Stimulated activated CD4-positive, alpha-beta T cell treated with anti-CD3 and anti-CD28 coated beads, TNF-alpha, amount 100 ng/mL, for 48 hours (primary cell): ENCODE measurements at places on chromosomes 4 and X.

- DNase-seq = no peak
Measured at GRCh38 chr4:54657185-54657550, 589 bp upstream of the KIT start.

DNA sequence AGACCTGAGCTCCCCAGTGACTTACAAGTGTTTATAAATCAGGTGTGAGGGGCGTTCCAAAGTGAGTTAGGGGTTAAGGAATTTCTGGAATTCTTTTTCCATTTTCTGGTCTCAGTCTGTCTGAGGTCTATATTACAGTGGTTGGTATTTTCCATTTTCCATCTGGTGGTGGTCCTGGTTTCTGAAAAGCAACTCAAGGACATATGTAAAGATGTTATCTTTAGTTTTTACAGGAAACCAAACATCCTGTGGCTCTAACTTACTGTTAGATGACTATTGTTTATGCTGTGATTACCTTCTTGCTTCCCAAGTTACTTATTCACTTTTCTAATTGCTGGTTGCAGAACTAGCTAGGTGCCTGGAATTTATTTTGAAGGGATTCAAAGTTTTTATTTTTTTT, 53.5 kb upstream of the IL21 start:
- no peak for DNase-seq

DNA sequence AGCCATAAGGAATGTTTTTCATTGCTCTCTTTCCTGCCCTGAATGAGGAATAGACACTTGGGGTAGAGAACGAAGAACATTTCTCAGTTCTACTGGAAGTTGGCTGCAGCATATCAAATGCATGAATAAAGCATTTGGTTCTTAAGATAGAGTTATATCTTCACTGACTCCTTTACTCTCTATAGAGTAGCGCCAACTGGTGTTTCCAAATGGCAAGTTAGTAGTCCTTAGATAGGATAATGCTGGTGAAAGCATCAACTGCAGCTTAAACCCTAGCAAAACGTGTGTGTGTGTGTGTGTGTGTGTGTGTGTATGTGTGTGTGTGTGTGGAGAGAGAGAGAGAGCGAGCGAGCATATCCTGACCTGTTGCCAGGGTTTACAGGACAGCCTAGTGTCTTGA, 62.2 kb upstream of the FRMPD4 start:
- DNase-seq = no peak

GRCh38 chrX:154649503-154650220, 3.7 kb downstream of the CTAG2 start:
- DNase-seq = no peak

- DNase-seq = no peak
Measured at GRCh38 chrX:102739657-102740056, 19.1 kb downstream of the GPRASP3 start.
